ENCODE measurements at places on chromosomes 2 and 18.

GRCh38 chr2:162025121-162025911 lies 48.7 kb downstream of the DPP4 start:
- no peak for DNase-seq

DNA sequence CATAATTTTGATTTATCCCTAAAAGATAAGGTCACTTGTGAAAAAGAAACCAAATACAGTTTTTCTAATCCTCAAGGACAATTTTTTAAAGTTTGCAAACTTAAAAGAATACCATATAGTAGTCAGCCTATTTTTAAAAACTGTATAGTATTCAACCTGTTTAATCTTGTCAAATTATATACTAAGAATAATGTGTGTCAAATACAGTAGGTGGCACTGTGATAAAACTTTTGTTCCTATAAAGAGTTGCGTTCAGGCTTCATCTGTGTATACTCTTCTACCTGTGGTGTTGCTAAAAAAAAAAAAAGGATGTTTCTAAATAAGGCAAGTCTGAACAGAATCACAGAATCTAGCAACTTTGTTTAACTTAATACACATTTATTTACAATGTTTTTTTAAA lies 68.6 kb downstream of the CCDC138 start:
- no peak for DNase-seq

DNA sequence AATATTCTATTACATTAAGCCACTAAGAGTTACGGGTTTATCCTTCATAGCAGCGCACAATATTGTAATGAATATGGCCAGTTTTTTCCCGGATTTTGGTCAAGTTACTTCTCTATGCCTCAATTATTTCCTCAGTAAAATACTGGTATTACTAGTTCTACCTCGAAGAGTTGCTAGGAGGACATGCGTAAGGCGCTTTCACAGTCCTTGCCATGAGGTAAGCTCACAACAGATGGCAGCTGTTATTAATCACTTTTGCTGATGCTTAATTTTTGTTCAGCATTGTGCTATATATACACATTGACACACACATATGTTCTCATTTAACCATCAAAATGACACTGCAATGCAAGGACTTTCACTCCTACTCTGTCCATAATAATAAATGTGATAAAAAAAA lies 101.5 kb downstream of the SCG2 start:
- DNase-seq: no peak

- DNase-seq: no peak
These were observed 10.1 kb downstream of the IL37 start for GRCh38 chr2:112920923-112921532.

Measured in Peyer's patch (tissue), 4 donors.